ENCODE measurements at places on chromosomes 1 and 21. TPM values are rescaled to one million over a fixed set of nuclear protein-coding genes. Genes with fewer than 3 reads are reported as not detected.
A peak's percentile ranks its signal among the peaks of the same experiment; 100 is the strongest.

- no peaks in the 10 kb centered on the region for H3K4me1 ChIP-seq
- DNase-seq: no peak
- no peak overlapping the region for H3K4me3 ChIP-seq
- H3K27me3 ChIP-seq: no peaks in the 10 kb centered on the region
These were observed 131.2 kb downstream of the URB2 start for GRCh38 chr1:229757226-229757625.

GRCh38 chr1:46476673-46477072 lies 13.0 kb upstream of the DMBX1 start:
- no peak for DNase-seq
- peaks cover 71% of the 10 kb centered on the region for H3K27me3 ChIP-seq
- H3K4me3 ChIP-seq: no peak overlapping the region
- H3K27ac ChIP-seq: no peak overlapping the region
- no peaks in the 10 kb centered on the region for H3K4me1 ChIP-seq
- no peaks in the 10 kb centered on the region for H3K36me3 ChIP-seq

DNA sequence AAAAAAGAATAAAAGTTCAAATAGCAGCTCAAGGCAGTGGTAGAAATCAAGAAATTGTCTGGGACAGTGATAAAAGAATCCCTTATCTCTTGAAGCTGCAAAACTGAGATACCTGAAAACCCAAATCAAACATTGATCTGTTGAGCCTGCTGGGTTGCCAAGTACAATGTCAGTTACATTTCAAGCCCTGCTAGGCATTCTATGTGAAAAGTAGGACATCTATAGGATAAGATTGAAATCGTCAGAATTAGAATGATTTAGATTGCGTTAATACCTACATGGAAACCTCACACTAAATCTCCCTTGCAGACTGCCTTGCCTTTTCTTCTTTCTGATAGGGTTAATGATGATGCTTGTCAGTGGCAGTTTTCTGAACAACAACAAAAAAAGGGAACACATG lies 1684.4 kb upstream of the B3GALT2 start:
- H3K4me1 ChIP-seq: no peaks in the 10 kb centered on the region
- no peak for DNase-seq

- H3K27ac ChIP-seq: no peak overlapping the region
- no peaks in the 10 kb centered on the region for H3K4me1 ChIP-seq
- no peaks in the 10 kb centered on the region for H3K36me3 ChIP-seq
- H3K4me3 ChIP-seq: no peak overlapping the region
- no peaks in the 10 kb centered on the region for H3K27me3 ChIP-seq
- DNase-seq: no peak
These were observed 1093.2 kb downstream of the ADGRL2 start for GRCh38 chr1:82893712-82894470.

GRCh38 chr21:35882791-35883240 lies 177.5 kb downstream of the SETD4 start:
- peak; percentile 33 for DNase-seq
- no peaks in the 10 kb centered on the region for H3K36me3 ChIP-seq
- no peaks in the 10 kb centered on the region for H3K4me1 ChIP-seq
- peaks cover 31% of the 10 kb centered on the region for H3K27me3 ChIP-seq
- H3K27ac ChIP-seq: no peak overlapping the region
- H3K4me3 ChIP-seq: no peak overlapping the region

GRCh38 chr1:67429528-67430357 lies 459 bp downstream of the SERBP1 start:
- H3K4me1 ChIP-seq: no peaks in the 10 kb centered on the region
- peak overlapping the region; percentile 99 for H3K4me3 ChIP-seq
- no peak for DNase-seq
- H3K27ac ChIP-seq: peak overlapping the region; percentile 81
- no peaks in the 10 kb centered on the region for H3K27me3 ChIP-seq

GRCh38 chr1:94978401-94978800 lies 51.5 kb upstream of the CNN3 start:
- H3K4me3 ChIP-seq: no peak overlapping the region
- H3K36me3 ChIP-seq: no peaks in the 10 kb centered on the region
- no peak overlapping the region for H3K27ac ChIP-seq
- peaks cover 16% of the 10 kb centered on the region for H3K4me1 ChIP-seq
- no peak for DNase-seq
- H3K27me3 ChIP-seq: no peaks in the 10 kb centered on the region

GRCh38 chr1:147210987-147211386 lies 14.2 kb downstream of the FMO5 start:
- no peak overlapping the region for H3K27ac ChIP-seq
- no peak for DNase-seq
- no peak overlapping the region for H3K4me3 ChIP-seq
- no peaks in the 10 kb centered on the region for H3K4me1 ChIP-seq
- H3K27me3 ChIP-seq: no peaks in the 10 kb centered on the region
- H3K36me3 ChIP-seq: no peaks in the 10 kb centered on the region

- H3K4me3 ChIP-seq: no peak overlapping the region
- no peaks in the 10 kb centered on the region for H3K4me1 ChIP-seq
- H3K27ac ChIP-seq: no peak overlapping the region
- no peak for DNase-seq
- no peaks in the 10 kb centered on the region for H3K27me3 ChIP-seq
These were observed 57.5 kb downstream of the AK5 start for GRCh38 chr1:77339326-77339725.

Gene NOS1AP
- polyA plus RNA-seq: 0.20 TPM

Gene RAP1GAP
- polyA plus RNA-seq: 0.20 TPM

DNA sequence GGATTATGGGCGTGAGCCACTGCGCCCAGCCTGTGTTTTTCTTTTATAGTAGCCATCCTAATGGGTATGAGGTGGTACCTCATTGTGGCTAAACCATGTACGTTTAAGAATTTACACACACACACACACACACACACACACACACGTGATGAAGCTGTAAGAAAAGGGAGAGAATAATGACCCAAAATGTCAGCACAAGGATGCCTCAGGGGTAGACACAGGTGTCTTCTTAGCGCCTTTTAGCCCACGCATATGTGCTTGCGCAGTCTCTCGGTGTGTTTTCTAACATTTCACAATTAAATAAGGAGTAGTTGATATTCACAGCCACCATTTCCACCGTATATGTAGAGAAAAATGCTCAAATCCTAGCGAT lies 782 bp upstream of the PFKL start:
- peak overlapping the region; percentile 82 for H3K4me3 ChIP-seq
- peak; percentile 4 for DNase-seq
- peaks cover 2% of the 10 kb centered on the region for H3K27me3 ChIP-seq
- H3K27ac ChIP-seq: peak overlapping the region; percentile 96
- H3K4me1 ChIP-seq: peaks cover 15% of the 10 kb centered on the region

GRCh38 chr1:229186373-229187056 lies 84.4 kb upstream of the RAB4A start:
- H3K27ac ChIP-seq: no peak overlapping the region
- DNase-seq: no peak
- H3K27me3 ChIP-seq: no peaks in the 10 kb centered on the region

DNA sequence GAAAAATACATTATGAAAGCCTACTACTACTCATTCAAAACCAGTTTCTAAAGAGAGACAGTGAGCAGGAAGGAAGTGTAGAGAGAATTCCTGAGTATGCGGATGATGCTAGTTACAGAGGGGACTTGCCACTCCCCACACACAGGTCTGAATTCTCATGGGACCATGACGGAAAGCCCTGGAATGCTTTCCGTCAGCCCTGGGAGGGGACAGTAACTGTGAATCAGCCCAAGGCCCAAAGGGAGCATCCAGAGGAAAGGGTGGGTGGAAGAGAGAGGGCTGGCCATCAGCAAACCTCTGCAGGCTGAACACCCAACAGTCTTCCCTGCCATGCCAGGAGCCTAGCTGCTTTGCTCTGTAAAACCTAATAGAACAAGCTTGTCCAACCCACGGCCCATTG lies 36.4 kb downstream of the RCSD1 start:
- H3K36me3 ChIP-seq: no peaks in the 10 kb centered on the region
- no peak overlapping the region for H3K27ac ChIP-seq
- H3K4me1 ChIP-seq: peaks cover 9% of the 10 kb centered on the region
- H3K4me3 ChIP-seq: no peak overlapping the region

DNA sequence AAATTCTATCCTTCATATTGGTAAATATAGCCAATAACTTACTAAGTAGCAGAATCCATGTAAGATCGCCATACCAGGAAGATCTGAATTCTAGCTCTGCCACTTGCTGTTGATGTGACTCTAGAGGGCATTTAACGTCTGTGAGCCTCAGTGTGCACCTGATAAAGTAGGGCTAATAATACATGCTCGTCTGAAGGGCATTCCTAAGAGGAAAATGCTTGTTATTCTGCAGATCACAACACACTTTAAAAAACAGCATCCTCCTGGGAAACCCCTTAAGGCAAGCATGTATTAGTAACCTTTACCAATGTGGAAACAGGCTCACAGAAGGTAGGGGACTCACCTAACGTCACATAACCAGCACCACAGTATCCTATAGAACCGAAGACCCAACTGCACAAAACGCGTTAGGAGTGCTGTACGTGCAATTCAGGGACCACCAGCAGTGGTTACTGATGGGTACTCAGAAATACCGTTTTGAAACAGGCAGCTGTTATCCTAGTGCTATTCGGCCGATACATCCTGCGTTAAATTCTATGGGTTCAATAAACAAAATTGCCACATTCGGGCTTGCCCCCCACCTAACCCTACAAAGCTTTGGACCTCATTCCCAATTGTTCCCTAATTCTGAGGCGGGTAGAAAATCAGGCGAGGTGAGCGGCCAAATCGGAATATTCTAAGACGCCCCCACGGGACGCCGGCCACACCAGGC lies 758 bp downstream of the DEPDC1 start:
- H3K27ac ChIP-seq: peak overlapping the region; percentile 45
- H3K4me3 ChIP-seq: peak overlapping the region; percentile 77
- H3K36me3 ChIP-seq: no peaks in the 10 kb centered on the region
- DNase-seq: no peak
- no peaks in the 10 kb centered on the region for H3K27me3 ChIP-seq

Gene TNFRSF18
- 1.0 TPM for polyA plus RNA-seq

Gene S100A12
- not detected for polyA plus RNA-seq

- H3K27me3 ChIP-seq: 0 out of 2 replicates have a peak, but pooled peaks cover 1% of the 10 kb centered on the region
- H3K4me1 ChIP-seq: no peaks in the 10 kb centered on the region
- H3K27ac ChIP-seq: no peak overlapping the region
- no peak overlapping the region for H3K4me3 ChIP-seq
These were observed 235.4 kb downstream of the TTLL7 start for GRCh38 chr1:83763361-83764095.

Gene FCRL6
- not detected for polyA plus RNA-seq

Gene TTC24
- polyA plus RNA-seq: not detected

DNA sequence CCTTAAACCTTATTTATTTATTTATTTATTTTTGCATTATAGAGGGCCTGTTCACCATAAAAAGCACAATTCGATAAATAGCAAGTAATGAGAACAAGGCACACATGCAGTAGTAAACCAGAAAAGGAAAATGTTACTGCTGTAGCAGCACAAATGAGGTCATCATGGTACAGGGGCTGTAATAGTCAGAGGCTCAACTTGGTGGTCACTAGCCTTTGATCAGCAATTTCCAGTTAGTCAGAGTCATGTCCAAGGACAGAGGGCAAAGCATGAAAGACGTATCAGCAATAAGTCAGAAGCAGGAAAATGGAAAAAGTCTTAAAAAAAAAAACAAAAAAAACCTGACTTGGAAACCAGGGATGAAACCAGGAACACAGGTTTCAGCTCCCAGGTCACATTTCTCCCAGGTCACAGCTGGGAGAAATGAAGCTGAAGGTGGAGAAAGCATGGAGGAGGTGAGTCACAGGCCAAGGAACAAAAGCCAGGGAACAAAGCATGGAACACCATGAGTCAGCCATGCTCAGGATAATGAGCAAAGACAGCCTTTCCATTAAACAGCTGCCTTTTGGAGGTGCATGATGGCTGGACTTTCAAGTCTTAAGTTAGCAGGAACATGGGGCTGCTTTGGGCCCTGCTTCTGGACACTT lies 556.3 kb downstream of the LTN1 start:
- H3K36me3 ChIP-seq: no peaks in the 10 kb centered on the region
- peak overlapping the region; percentile 37 for H3K27ac ChIP-seq
- DNase-seq: peak; percentile 77
- no peak overlapping the region for H3K4me3 ChIP-seq
- H3K4me1 ChIP-seq: peaks cover 10% of the 10 kb centered on the region

DNA sequence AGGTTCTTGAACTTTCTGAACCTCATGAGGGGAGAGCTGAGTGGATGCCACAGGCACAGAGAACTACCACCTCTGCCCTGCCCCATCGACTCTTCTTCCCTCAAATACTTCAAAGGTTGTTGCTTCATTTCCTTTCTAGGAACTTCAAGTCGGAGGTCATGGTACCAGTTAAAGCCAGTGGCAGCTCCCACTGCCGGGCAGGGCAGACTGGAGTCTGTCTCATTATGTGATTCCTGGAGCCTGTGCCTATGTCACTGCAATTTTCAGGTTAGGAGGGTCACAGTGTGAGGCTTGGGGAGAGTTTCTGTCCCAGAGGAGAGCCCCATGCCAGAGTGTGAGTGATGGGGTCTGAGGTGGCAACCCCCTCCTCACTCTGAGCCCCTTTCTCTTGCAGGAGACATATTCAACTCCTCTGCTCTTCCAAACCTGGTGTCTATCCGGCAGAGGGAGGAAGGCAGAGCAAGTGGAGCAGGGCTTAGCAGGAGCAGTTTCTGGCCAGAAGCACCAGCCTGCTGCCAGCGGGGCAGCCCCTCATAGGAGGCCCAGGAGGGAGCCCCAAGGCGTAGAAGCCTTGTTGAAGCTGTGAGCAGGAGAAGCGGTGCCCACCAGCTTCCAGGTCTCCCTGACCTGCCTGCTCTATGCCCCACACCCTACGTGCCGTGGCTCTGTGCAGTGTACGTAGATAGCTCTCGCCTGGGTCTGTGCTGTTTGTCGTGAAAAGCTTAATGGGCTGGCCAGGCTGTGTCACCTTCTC lies 29.3 kb downstream of the CAMK1G start:
- no peak for DNase-seq
- no peaks in the 10 kb centered on the region for H3K27me3 ChIP-seq
- no peaks in the 10 kb centered on the region for H3K4me1 ChIP-seq
- H3K4me3 ChIP-seq: no peak overlapping the region
- H3K36me3 ChIP-seq: no peaks in the 10 kb centered on the region
- no peak overlapping the region for H3K27ac ChIP-seq

- no peaks in the 10 kb centered on the region for H3K36me3 ChIP-seq
- peaks cover 3% of the 10 kb centered on the region for H3K4me1 ChIP-seq
- H3K27ac ChIP-seq: no peak overlapping the region
- no peak for DNase-seq
These were observed 60.3 kb downstream of the SLX9 start for GRCh38 chr21:44999972-45000636.

- no peaks in the 10 kb centered on the region for H3K4me1 ChIP-seq
- H3K27ac ChIP-seq: no peak overlapping the region
- H3K27me3 ChIP-seq: peaks cover 2% of the 10 kb centered on the region
- no peaks in the 10 kb centered on the region for H3K36me3 ChIP-seq
These were observed 27.0 kb downstream of the DNM3 start for GRCh38 chr1:171868217-171868803.

DNA sequence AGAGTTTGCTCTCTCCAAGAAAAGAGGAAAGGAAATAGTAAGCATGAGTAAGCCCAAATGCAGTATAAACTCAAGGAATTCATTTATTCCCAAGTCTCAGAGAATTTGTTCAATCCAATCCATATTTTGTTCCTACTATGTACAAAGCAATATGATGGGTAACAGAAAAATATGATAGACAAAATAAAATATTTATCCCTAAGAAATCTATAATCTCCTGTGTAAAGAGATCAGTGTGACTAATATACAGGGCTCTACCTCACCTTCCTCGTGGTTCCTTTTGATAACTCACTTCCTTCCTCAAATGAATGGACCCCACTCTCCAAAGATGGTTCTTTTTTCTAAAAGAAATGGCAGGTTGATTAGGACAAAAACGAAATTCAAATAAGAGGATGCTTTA lies 7.6 kb downstream of the CLSPN start:
- no peaks in the 10 kb centered on the region for H3K27me3 ChIP-seq
- no peak for DNase-seq
- H3K36me3 ChIP-seq: peaks cover 4% of the 10 kb centered on the region
- H3K27ac ChIP-seq: no peak overlapping the region
- H3K4me1 ChIP-seq: no peaks in the 10 kb centered on the region
- no peak overlapping the region for H3K4me3 ChIP-seq

GRCh38 chr1:50418600-50419109 lies 4.6 kb downstream of the DMRTA2 start:
- no peak overlapping the region for H3K27ac ChIP-seq
- H3K4me3 ChIP-seq: no peak overlapping the region
- DNase-seq: no peak
- H3K4me1 ChIP-seq: peaks cover 2% of the 10 kb centered on the region

Data from IMR-90 (cell line).